NCI-H1048 (cell line): ENCODE measurements at places on chromosomes 16 and 17.

DNA sequence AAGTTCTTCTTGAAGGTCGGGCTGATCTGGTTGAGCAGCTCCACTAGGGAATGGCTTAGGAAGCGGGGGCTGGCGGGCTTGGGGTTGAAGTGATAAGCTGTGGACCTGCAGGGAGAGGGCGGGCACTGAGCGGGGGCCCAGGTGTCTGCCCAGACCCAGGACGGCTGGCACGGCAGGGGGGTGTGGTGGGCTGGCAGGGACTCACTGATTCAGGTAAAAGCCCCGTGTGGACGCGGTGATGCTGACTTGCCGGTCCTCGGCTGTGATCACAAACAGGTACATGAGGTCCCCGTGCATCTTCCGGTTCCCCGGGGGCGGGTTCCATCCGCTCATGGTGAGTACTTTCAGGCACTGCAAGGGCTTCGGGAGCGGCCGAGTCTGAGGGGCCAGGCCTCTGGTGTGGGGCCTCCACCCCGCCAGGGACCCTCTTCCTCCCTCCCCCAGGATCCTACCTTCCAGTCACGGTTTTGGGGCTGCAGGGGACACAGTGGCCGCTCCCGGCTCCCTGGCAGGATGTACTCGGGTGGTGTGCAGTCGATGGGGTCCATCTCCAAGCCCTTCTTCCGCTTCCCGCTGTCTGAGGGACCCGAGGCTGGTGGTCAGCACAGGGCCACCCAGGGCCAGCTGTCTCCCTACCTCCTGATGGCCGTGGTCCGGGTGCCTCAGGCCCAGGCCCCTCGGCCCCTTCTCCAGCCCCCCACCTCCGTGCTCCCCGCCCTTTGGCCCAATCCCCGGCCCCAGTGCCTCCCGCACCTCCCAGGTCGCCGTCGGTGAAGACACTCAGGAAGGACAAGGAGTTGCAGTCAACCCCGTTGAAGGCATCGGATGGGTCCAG is 10.2 kb downstream of the CLUH start:
- DNase-seq, result no peak

GRCh38 chr17:75456039-75456416 is 407 bp upstream of the TMEM94 start:
- no peak for DNase-seq

GRCh38 chr16:62102588-62102987 is 66.3 kb upstream of the CDH8 start:
- no peak for DNase-seq

- no peak for DNase-seq
These were observed 296.6 kb downstream of the WWOX start for GRCh38 chr16:78396046-78396445.

DNA sequence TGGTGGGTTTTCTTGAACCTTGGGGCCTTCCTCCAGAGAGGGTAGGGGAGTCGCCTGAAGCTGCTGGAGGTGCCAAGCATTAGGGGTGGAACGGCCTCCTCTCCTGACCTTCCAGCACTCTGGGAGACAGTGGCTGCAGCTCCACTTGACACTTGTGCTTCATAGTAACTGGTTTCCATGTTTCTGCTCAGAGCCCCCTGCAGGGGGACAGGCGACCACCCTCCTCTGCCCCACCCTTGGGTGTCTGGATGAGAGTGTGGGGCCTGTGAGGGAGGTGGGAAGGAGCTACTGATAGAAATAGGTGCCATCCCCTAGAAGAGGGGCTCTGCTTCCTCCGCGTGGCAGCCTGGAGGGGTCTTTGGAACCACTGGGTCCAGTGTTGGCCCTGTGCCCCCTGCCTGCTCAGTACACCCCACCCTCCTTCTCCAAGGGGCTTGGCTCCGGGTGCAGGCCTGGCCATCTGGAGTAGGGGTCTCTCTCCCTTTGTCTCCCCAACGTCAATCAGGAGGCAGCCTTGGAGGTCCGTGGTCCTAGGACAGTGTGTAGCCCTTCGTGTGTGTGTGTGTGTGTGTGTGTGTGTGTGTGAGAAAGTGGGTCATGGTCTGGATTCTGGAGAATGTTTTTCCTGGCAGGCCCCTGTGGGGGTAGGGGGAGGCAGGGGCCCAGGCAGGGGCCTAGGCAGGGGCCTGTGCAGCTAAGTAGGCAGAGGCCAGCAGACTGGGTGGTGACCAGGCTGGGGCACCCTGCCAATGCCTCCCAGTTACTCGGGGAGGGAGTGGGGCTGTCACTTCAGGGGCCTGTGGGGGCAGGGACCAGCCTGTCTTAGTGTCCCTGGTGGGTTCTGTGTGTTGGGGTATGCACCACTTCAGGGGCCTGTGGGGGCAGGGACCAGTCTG is 4.9 kb downstream of the LASP1 start:
- no peak for DNase-seq
